ENCODE measurements at places on chromosomes 1 and 21.

DNA sequence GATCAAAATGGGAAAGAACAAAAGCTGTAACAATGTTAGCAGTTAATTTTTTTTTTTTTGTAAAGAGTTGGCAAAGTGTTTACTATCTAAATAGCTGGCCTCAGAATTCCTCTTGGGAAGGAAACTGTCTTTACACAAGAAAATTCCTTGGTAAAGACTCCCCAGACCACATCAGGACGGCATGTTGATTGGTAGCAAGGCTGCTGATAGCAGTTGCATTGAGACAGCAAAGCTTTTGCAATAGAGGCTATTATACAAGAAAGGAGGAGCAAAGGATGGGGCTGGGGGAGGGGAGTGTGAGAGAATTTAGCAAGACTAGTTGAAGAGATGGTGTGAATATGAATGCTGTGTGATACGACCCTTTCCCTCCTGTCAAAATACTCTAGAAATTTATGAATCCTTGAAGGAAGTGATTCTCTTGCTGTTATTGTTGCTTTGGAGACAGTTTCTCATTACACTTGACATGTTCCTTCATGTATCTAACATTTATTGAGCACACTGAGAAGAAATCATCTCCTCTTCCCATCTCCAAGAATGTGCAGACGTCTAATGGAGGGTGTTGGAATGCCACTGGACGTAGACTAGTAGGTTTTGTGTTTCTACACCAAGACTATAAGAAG, 355.6 kb downstream of the SIPA1L2 start:
- DNase-seq = no peak

- DNase-seq = no peak
Observed at GRCh38 chr1:177310326-177310725, 139.6 kb downstream of the BRINP2 start.

GRCh38 chr1:226402739-226403165, 5.1 kb downstream of the PARP1 start:
- no peak for DNase-seq

GRCh38 chr1:151393583-151393982, 5.8 kb upstream of the PSMB4 start:
- DNase-seq = no peak

GRCh38 chr1:10735563-10736305, 60.7 kb downstream of the CASZ1 start:
- DNase-seq = no peak

DNA sequence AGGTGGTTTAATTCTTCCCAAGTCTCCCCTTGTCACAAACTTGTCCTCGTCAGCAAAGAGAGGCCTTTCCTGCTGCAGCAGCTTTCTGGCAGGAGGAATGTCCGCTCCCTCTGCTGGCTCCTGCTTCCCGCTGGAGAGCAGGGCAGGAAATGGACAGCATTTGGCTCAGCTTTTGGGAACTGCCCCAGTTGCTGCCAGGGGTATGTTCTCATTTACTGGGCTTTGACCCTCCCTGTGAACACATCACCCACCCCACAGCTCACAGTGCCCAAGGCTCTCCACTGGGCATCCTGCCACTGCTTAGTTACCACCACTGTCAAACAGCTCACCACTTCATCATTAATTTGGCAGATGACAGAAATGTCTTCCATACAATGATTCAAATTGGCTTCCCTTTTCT, 75.4 kb downstream of the MRPL37 start:
- DNase-seq = peak; percentile 69
